ENCODE measurements at places on chromosomes 2 and 18.
A peak's percentile ranks its signal among the peaks of the same experiment; 100 is the strongest.

DNA sequence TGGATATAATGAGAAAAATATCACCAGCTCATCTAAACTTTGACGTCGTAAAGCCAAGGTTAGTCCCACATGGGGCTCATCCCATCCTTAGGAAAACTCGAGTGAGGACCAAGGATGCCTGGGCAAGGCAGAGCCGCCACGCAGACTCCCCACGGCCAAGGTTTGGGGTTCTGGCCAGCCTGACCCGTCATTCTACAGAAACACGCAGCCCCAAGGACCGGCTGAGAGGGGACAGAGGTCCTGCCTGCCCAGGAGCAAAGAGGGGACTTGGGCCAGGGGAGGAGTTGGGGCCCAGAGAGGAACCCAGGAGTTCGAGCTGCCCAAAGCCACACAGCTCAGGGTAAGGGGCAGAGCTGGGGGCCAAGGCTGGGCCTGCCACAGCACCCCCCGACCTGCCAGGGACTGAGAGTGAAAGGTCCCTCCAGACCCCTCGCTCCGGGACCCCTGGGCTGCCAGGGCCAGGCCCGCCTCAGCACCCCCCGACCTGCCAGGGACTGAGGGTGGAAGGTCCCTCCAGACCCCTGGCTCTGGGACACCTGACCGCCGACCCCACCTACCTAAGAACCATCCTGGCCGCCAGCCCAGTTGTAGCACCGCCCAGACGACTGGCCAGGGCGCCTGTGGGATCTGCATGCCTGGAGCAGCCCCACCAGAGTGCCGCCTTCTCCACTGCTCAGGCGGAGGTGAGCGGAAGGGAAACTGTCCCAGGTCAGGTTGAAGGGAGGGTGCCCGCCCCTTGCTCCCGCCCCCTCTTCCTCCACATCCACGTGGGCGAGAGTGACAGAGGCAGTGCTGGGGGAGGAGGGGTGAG, at the start of gene PDCD1:
Gene PDCD1 (minus strand): TSS at position 689 of the 811 bp plus-strand sequence. CDS start 56 bp downstream, at position 633.
- peak; percentile 77 for DNase-seq

DNA sequence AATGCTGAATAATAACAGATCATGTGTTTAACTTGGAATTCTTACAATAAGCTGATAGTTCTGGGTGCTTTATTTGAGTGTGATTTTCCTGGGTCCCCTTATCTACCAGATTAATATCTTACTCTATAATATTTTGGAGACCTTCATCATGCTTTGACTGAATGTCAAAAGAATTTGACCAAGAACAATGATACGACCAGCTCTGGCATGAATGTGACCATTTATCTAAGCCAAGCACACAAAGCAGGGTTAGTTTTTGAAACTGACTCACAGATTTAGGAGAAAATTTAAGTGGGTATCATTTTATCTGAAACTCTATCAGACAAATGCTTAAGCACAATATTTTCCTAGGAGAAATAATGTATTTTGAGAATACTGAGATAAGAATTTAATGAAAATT, 677.0 kb downstream of the NYAP2 start:
- no peak for DNase-seq

DNA sequence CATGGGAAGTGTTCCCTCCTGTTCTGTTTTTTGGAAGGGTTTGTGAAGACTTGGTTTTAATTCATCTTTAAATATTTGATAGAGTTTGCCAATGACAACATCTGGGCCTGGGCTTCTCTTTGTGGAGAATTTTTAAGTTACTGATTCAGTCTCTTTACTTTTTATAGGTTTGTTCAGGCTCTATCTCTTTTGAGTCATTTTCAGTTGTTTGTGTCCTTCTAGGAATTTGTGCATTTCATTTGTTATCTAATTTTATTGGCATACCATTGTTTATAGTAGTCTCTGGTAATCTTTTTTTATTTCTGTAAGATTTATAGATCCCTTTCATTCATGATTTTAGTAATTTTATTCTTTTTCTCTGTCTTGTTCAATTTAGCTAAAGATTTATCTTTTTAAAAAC, 14.6 kb downstream of the SCLY start:
- DNase-seq = no peak

DNA sequence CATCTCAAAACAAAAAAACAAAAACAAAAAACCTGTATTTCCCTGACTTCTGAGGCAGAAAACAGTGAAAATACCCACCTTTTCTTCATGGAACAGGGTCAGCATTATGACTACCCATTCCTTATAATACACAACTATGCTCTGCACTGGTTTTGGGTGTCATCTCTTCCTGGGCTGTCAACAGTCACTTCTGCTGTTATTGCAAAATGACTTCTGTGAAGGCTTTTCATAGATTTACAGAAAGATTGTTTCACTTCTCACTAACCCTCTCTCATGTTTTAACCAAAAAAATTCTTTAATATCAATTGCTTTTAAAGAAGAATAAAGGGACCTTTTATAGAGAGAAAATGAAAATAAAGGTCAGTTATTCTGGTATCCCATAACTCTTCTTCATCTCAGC, 26.5 kb upstream of the PIK3C3 start:
- no peak for DNase-seq

- DNase-seq = no peak
These were observed 25.4 kb downstream of the SH3BP4 start for GRCh38 chr2:234977228-234977679.

DNA sequence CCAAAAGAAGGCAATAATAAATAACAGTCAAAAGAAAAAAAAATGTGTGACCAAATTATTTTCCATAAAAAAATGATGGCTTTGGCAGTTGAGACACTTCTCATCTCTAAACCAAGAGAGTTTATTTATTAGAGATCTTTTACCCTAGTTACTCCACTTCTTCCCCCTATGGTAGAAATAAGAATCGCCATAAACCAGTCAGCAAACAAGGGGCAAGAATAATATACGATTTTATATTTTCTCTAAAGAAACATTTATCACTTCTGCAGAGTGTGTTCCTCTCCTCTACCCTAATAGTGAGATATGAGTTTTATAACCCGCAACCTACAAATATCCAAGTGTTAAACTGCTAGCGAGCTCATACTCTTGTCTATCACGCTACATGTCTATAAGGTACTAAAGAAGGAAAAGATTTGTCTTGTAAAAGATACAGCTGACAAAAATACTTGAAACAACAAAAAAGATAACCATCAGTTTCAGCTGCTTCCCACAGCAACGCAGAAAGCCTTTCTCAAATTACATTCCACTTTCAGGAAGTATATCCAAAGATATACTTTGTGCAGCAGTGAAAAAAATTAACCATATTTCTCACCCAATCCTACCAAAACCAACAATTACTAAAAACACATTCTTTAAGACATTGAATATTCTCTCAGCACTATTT, 2.3 kb downstream of the RNF103 start:
- DNase-seq = no peak

Data from CD4-positive, alpha-beta T cell treated with Interleukin-6 for 4 hours (primary cell).